Right lung (tissue), 10 donors: ENCODE measurements at places on chromosomes 5 and 9.

- no peak for DNase-seq
Observed at GRCh38 chr5:59826996-59827395, 66.5 kb downstream of the PDE4D start.

- DNase-seq, result no peak
Observed at GRCh38 chr5:123936548-123936947, 424.6 kb downstream of the CSNK1G3 start.

DNA sequence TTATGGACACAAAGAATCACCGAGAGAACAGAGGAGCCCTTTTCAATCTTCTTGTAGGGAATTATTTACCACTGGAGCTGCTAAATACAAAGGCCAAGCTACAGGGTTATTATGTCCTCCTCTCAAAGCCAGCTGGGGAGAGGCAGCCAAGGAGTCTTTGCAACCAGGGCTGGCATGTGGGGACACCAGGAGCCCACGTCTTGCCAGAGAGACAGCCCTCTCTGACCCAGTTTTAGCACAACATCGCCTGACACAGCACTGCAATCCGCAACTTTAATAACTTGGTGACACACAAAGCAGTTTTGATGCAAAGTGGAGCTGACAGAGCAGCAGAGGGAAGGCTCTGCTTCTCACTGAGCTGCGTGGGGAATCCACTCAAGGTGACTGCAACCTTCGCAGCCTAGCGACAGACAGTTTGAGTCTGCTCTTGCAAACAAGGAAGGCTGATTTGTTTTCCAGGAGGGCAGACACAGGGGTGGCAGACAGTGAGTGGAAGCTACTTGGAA lies 33.6 kb downstream of the TLR4 start:
- no peak for DNase-seq

DNA sequence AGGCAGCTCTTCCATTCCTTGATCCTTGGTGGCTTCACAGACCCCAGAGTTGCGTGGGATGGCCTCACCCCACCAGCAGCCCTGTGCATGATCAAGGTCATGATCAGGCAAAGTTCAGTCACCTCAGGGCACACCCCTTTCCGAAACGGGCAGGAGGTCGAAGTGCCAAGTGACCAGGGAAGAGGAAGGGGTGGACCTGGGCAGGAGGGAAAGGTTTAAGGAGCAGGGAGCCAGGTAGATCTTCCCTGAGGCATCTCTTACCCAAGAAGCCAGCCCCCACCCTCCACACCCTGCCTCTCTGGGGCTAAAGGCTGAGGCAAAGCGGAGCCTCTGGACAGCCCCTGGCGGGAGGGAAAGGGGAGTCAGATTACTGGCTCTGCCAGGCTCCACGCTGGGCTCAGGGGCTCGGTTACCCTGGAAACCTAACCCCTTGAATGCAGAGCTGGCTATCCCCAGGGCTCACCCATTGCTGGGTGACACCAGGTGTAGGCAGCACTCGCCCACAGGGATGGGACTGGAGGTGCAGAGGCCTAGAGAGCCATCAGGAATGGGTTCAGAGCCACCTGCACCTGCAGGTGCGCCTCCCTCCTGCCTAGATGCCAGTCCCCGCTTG lies 3.6 kb downstream of the MGAT4B start:
- no peak for DNase-seq

GRCh38 chr5:8844847-8845246 lies 701.0 kb downstream of the SEMA5A start:
- DNase-seq, result no peak

DNA sequence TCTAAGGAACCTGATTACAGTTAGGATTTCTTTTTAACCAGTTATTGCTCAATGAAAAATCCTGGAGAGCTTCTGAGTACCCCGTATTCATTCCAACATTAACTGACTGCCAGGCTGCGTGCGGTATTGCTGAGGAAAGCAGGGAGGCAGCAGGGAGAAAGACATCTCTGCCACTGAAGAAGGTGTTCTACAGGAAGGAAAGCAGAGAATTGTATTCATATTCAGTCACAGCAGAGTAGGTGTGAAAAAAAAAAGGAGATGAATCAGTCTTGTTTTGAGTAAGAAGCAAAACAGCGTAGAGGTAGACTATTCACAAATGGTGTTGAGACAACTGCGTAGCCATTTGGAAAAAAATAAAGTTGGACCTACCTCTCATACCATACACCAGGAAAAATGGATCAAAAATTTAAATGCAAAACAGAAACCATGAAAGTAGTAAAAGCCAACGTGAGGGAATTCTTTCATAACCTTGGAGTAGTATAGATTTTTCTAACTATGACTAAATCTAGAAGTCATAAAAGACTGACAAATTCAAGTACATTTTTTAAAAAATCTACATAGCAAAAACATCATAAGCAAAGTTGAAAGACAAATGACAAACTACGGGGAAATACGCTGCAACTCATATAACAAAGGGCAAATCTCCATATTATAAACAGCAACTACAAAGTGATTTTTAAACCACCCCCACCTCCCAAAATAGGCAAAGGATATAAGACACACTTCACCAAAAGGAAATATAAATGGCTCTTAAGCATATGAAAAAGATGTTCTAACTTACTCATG lies 9.9 kb upstream of the NR4A3 start:
- DNase-seq, result no peak

- DNase-seq, result no peak
Observed at GRCh38 chr9:95044731-95045508, 272.6 kb downstream of the FANCC start.

DNA sequence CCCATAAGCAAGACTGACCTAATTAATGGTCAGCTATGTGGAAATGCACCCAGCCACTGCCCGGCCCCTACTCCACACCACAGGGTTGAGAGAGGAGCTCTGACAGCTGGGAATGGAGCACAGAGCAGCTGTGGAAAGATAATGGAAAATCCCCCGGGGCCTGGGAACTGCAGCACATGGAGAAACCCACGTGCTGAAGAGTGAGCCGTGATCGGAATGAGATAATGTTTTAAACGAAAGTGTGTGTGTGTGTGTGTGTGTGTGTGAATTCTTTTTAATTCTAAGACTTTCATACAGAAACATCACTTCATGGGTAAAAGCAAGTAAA lies 13.1 kb upstream of the SLC12A7 start:
- DNase-seq, result peak; percentile 76

- no peak for DNase-seq
Observed at GRCh38 chr9:135359764-135360163, 119.8 kb upstream of the PPP1R26 start.

GRCh38 chr9:70614786-70615463 lies 200.5 kb upstream of the KLF9 start:
- DNase-seq, result no peak

- no peak for DNase-seq
Observed at GRCh38 chr9:68969538-68969937, 44.4 kb downstream of the PRKACG start.

DNA sequence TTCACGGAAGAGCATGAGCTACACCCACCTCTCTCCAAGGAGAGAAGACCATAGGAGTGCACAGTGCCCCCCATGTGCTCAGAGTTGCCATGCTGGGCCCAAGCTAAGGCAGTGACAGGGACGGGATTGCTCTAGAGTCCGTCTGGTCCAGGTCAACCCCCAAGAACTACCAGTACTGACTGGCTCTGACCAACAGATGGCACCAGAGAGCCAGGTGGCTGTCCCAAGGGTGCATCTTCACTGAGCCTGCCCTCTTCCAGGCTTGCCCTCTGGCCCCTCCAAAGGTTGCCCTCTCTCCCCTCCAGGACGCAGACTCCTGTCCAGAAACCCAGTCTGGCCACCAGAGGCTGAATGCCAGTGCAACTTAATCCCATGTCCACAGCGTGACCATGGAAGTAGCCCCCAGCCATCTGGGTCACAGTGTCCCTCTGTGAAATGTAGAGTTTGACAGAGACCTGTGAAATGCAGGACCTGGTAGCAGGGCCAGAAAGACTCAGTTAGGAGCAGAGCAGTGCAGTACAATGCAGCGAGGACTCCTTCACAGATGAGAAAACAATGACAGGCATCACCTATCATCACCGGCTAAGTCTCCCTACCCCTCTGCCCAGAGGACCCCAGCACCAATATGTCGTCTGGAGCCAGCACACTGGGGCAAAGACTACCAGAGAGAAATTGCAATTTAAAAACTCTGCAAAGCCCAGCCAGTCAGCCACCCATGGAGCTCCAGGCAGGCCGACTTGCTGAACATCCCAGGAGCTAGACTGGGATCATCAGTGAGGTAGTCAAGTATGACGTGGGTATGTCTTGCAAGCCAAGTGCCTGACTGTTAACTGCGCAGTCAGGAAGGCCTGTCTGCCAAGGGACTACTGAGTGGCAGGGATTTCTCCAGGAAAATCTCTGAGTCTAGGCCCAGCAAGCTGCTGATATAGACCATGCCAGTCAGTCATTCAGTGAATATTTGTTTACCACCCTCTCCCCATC lies 7.7 kb upstream of the SKP1 start:
- peak; percentile 43 for DNase-seq

DNA sequence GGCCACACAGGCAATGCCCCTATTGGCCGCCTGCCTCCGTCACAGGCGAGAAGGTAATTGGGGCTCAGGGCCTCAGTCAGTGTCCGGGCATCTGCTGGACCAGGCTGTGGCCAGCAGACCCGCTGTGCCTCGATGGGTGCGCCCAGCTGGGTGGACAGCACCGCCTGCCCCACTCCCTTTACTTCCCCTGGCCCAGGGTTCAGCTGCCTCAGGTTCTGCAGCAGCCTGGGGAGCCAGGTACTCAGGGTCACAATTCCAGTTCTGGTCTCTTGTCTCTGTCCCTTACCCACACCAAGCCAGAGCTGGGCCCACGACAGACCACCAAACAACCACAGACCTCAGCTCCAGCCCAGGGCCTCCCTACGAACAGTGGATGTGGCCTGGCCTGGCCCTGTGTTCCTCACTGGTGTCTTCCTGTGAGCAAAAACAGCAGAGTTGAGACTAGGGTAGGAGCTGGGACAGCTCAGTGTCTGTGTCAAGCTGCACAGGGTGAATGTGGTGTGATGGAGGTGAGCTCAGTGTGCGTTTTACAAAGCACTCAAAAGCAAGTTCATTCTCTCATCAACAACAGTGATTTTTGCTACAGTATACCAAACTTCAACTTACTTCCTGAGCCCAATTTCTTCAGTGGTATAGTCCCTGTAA lies 33.4 kb upstream of the SUSD3 start:
- DNase-seq, result no peak

GRCh38 chr9:126794441-126794840 lies 10.4 kb upstream of the ZBTB43 start:
- no peak for DNase-seq

DNA sequence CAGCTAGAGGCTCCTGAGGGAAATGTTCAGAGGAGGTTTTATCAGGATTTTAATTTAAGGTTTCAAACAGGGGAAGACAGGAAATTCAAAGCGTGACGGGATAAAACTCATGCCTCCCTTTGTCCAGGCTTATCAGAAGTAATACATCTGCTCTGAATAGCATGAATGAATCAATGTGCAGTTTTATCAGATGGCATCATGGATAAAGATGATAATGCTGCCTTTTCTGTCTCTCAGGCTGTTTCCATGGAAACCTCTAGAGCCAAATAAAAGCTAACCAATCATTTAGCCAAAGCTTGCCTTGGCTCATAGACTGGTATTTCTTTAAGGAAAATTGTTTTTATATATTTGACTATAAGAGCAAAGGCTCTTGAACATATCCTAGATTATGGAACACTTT lies 16.4 kb downstream of the MFAP3 start:
- no peak for DNase-seq

DNA sequence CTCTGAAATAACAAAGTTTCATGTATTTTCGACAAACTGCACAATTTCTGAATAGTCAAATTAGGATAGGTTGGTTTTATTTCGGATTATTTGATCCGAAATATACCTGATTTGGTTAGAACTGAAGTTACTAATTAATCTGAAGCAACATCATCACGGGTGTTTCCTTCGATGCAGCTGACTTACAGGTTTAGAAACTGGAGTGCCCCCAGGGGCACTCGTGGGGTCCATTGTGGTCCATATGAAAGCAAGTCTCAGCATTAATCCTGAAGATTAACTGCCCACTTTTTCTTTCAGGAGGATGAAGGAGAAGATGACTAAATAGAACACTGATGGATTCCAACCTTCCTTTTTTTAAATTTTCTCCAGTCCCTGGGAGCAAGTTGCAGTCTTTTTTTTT lies 5.3 kb downstream of the SET start:
- no peak for DNase-seq

- no peak for DNase-seq
Observed at GRCh38 chr5:11905206-11905605, 960 bp upstream of the CTNND2 start.

DNA sequence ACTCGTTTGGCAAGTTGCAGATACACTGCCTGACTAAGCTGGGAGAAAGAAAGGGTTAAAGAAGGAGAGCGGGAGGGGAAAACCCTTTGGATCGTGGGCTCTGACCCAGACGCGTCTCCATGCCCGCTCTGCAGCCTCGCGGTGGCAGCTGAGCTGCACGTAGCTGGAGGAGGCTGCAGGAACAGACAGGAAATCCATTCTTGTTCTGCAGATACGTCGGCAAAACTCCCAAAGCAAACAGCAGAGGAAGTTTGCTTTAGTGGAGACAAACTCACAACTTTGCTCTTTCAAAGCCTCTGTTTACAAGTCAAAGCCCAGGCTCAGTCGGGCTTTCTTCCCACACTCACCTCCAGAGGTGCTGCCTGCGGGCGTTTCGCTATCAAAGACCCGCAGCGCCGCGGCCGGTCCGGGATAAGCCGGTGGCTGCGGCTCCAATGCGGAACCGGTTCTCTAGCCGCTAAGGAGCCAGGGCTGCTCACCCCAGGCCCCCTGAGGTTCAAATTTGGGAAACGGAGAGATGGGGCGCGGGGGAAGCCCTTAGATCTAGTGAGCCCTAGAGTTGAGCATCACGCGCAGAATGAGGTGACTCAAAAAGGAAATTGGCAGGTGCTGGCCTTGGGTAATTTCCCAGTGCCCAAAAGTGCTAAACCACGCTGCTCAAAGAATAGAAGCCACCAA lies 60.7 kb downstream of the MAT2B start:
- DNase-seq, result peak; percentile 15

- DNase-seq, result no peak
Observed at GRCh38 chr5:28822071-28822470, 1783.7 kb upstream of the CDH9 start.

DNA sequence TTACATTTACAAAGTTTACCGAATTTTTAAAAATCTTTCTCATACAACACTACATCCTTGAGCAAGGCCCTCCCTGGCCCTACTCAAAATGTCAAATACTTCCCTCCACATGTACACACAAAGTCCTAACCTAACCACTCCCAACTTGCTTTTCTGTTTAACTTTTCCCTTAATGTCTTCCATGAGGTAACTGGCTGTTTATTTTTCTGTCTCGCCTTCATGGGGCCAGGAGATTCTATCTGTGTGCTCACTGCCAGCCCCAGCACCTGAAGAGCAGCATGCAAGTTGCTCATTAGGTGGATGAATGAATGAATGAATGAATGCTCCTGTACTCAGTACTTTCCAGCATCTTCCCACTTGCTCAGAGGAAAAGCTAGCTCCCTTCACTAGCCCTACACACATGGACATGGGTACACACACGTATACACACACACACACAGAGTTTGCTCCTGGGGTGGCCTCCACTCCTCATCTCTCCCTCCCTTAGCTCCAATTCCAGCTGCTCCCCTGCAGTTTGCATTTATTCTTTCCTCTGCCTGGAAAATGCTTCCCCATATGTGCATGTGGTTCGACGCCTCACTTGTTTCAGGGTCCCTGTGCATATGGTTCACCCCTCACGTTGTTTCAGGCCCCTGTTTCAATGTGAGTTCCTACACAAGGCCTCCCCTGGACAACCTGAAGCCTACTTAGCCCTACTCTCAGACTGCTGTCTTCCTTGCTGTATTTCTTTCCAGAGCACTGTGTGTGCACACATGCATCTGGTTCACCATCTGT lies 165.2 kb downstream of the ROR2 start:
- DNase-seq, result no peak

GRCh38 chr5:96896276-96896675 lies 20.0 kb downstream of the ERAP2 start:
- no peak for DNase-seq
